Skeletal muscle cell (primary cell): ENCODE measurements at places on chromosomes 5 and 9.

DNA sequence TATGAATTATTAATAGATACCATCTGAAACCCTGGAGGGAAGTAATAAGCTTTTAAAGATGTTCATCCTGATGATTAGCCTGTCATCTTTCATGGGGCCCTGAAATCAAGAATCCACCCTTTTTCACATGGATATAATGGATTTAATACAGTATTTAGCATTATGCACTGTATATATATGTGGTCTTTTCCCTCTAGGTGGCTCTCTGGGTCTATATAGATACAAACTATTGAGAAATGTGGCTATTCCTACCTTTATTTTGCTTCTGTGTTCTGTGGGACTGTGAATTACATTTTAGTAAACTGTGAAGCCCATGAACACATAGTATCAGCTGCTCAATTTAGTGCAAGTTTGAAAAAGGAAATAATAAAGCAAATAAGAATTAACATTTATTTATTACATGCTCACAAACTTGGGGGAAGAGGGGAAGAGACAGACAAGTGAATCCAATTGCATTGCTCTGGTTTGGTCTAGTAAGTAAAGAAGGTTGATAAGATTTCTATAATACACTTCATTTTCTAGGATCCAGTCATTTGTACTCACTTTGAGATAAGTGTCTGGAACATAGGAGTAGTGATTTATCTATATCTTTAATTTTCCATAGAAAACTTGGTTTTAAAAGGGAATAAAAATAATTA is 112.2 kb downstream of the SCAMP1 start:
- DNase-seq = no peak

DNA sequence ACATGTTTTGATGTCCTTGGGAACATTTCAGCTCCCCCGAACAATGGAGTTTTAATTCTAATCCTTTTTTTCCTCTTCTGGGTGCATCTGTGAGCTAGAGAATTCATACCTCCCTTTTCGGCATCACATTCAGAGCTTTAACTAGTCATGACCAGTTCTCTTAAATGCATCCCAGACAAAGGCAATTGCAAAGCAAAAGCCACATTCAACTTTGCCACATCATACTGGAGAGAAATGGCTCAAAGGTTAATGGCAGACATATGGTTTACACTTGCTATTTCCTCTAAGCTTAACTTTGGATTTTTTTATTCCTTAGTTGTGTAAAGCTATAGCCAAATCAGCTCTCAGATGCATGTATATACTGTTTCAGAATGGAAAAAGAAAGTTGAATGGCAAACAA is 153.3 kb downstream of the ESM1 start:
- peak; percentile 25 for DNase-seq

- DNase-seq = no peak
Observed at GRCh38 chr5:168886157-168886556, 307.0 kb upstream of the PANK3 start.

DNA sequence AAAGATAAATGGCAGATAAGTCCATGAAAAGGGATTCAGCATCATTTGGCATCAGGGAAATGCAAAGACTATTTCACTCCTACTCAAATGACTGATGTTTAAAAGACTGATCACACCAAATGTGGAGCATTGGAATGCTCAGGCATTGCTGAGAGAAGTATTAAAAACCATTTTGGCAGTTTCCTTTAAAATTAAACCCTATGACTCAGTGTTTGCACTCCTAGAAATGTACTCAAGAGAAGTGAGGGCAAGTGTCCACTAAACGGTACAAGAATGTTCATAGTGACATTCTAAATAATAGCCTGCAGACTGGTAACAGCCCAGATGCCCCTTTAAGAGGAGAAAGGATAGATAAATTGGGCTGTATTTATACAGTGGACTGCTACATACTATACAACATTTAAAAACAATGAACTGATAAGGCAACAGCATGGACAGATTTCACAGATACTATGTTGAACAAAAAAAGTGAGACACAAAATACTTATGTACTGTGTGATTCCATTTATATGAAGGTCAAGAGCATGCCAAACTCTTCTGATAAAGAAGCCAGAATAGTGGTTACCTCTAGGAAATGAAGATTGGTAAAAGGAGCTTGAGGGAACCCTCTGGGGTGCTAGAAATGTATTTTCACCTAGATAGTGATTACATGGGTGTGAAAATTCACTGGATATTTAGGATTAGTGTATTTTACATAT is 24.6 kb downstream of the APC start:
- no peak for DNase-seq

- no peak for DNase-seq
Observed at GRCh38 chr5:173538018-173538417, 78.4 kb downstream of the BOD1 start.

GRCh38 chr5:128011339-128011738 is 72.2 kb upstream of the SLC12A2 start:
- no peak for DNase-seq

GRCh38 chr5:137195483-137195882 is 303.6 kb downstream of the SPOCK1 start:
- DNase-seq = no peak

DNA sequence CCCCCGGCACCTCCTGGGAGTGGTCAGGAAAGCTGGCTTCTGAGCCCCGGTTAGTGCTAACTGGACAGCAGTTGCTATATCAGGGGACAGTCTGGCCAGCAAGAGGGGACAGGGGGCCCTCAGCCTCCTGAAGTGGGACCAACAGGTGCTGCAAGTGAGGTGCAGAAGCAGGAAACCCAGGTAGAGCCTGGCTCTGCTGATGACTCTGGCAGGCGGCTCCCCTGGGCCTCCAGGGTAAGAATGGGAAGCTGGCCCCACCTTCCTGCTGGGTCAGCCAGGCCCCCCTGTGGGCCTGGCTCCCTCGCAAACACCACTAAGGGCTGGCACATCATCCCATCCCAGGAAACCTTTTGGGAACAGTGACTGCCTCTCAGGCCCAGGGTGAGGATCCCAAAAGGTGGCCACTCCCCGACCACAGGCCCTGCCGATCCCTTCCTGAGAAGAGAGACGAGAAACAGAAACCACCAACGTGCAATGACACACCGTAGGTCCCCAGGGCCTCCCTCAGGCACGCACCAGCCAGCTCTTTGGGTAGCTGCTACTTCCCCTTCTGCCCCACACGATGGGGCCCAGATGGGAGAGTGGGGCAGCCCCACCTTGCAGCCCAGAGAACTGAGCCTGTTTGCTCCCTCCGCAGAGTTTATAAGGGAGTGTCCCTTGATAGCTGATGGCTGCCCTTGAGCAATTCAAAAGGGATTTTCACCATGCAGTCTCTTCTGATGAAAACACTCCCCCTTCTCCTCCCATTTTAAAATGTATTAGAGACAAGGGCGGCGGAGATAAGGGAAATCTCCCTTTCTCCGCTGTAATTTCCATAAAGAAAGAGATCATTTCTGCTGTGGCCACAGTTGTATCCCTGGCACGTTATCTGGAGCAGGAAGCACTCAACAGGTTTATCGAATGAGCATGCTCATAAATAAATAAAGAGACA is 76.8 kb downstream of the STK10 start:
- DNase-seq = no peak

- DNase-seq = no peak
Observed at GRCh38 chr9:128946571-128947276, 679 bp downstream of the DOLK start.

GRCh38 chr5:7754997-7755596 is 95.8 kb downstream of the CFAP90 start:
- no peak for DNase-seq

GRCh38 chr9:91900797-91901177 is 49.2 kb downstream of the ROR2 start:
- no peak for DNase-seq

- DNase-seq = no peak
Observed at GRCh38 chr9:75451045-75451444, 362.7 kb downstream of the OSTF1 start.

DNA sequence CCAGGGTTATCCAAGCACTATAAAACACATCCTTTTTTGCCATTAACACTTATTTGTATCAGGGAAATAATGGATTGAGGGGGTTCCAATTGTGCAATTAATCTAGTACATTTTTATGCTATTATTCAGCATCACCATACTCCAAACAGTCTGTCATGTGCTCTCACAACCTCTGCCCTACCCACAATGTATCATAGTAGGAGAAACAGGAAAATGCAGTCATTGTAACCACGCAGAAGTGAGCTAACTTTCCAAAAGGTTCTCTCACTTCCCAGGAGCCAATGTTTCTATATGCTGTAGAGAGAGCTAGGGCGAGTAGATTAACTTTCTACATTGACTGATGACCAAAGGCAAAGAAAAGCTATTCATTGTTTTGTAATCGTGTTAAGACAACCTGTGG is 29.8 kb downstream of the DAB2 start:
- DNase-seq = peak; percentile 76

GRCh38 chr5:177505075-177505474 is 4.6 kb downstream of the DOK3 start:
- no peak for DNase-seq

GRCh38 chr5:124538191-124538590 is 208.2 kb downstream of the ZNF608 start:
- no peak for DNase-seq

GRCh38 chr9:69297300-69297980 is 27.6 kb upstream of the ENTREP1 start:
- no peak for DNase-seq
